ENCODE measurements at places on chromosomes 16 and 17.
A peak's percentile ranks its signal among the peaks of the same experiment; 100 is the strongest.

GRCh38 chr16:59684911-59685310 lies 950.8 kb upstream of the GOT2 start:
- DNase-seq = no peak

DNA sequence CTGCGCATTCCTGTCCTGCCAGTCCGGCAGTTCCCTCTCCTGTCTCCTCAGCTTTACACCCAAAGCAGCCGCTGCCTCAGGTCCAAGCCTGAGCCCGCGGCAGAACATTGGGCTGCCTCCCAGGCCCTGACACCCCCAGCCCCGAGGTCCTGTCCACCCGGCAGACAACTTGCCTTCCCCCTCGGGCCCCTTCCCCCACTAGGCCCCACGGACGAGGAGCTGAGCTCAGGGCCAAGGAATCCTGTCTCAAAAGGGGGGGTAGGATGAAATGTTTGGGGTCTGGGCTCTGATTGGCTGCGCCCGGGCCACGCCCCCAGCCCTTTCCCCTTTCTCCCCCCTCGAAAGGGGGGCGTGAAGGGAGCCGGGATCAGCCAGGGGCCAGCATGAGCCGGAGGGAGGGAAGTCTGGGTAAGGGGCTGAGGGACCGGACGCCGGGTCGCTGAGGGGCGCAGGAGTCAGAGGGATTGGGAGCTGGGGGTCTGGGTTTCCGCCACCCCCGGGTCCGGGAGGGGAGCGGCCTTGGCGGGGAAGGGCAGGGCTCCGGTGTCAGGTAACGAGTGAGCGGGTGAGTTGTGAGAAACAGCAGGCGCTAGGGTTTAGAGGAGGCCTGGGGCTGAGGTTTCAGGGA lies at the start of gene CTF1:
TSS of gene CTF1 (plus strand) at position 354 of the 628 bp plus-strand sequence. CDS start at position 384, 30 bp downstream.
- DNase-seq = no peak

DNA sequence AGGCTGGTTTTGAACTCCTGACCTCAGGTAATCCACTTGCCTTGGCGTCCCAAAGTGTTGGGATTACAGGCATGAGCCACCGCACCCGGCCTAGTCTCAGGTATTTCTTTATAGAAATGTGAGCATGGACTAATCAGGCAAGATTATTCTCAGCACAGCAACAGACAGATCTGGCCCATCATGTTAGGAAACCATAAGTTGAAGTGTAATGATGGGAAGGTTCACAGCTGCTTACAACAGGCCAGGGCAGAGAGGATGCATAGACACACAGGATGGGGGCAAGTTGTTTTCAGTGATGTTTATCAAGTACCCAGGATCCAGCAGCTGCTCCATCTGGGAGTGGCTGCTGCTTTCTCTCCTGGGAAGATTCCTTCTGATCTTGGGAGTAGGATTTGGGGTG lies 16.6 kb upstream of the NOS2 start:
- DNase-seq = no peak

DNA sequence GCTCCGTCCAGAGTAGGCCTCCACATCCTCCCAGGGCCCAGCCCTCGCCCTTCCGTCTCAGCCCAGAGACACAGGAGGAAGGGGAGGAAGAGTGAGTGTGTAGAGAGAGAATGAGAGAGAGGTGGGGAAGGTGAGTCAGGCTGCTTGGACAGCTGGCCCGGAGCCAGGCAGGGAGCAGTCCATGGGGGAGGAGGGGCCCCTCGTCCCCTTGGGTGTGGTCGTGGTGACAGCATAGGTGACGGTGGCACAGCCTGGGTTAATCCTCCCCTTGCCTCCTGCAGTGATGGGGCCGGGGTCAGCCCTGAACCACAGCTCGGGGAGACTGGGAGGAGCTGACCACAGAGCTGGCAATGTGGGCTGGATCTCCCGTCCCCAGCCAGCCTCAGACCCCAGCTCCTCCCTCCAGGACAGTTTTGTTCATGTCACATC lies 36.5 kb downstream of the FA2H start:
- DNase-seq = no peak

GRCh38 chr16:49528060-49528865 lies 154.7 kb downstream of the C16orf78 start:
- peak; percentile 4 for DNase-seq
